ENCODE measurements at places on chromosomes 4 and X.

DNA sequence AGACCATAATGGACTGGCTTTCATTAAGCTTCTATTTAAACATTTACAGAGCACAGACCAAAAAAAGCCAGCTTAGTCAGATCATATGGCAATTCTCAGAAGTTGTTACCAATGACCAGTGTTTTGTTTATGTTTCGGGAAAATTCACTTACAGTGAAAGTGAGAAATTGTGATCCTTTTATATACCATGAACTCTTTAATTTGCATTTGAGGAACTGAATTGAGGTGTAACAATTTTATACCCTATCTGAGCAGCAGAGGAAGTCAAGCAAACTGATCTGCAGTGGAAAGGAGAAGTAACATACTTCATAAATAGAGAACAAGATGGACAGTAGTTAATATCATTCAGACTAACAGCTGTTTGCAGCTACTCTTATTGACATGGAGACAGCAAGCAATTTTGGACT is 97.1 kb downstream of the TMA16 start:
- no peak for DNase-seq

- DNase-seq: no peak
These were observed 32.6 kb upstream of the NKX6-1 start for GRCh38 chr4:84531689-84532088.

- no peak for DNase-seq
These were observed 156.9 kb downstream of the CBR4 start for GRCh38 chr4:168852933-168853713.

- DNase-seq: peak; percentile 62
These were observed 38.4 kb upstream of the PDLIM3 start for GRCh38 chr4:185573651-185574199.

- no peak for DNase-seq
These were observed 84.1 kb upstream of the NEIL3 start for GRCh38 chr4:177225605-177226004.

DNA sequence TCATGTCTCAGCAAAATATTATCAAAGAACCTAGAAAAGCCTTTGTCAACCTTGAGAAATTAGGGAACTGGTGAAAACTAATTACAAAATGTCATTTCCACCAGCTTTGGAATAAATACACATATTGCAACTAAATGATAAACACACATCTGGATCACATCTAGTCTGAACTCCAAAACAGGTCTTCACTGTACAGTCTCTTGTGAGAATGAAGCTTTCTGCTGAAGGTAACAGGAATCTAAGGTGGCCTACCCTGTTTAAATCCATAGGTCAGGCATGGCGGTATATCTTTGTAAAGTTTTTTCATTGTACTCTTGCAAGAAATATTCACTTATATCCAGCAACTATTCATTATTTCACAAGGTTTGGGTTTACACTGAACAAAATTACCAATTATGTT is 1.7 kb downstream of the SH3D19 start:
- no peak for DNase-seq

- peak; percentile 15 for DNase-seq
These were observed 21.1 kb upstream of the FRYL start for GRCh38 chr4:48801016-48801715.

- no peak for DNase-seq
These were observed 177.0 kb downstream of the CAMK2D start for GRCh38 chr4:113584407-113585150.

- DNase-seq: no peak
These were observed 19.1 kb upstream of the CXCL11 start for GRCh38 chr4:76055016-76055415.

DNA sequence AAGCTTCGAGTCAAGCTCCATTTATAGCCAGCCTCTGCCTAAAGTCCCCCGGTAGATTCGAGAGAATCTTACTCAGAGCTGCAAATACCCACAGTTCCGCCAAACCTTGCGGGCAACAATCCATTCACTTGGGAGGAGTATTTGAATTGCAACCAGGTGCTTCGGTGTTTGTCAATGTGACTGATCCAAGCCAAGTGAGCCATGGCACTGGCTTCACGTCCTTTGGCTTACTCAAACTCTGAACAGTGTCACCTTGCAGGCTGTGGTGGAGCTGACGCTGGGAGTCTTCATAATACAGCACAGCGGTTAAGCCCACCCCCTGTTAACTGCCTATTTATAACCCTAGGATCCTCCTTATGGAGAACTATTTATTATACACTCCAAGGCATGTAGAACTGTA is 11.2 kb downstream of the CD40LG start:
- no peak for DNase-seq

GRCh38 chr4:140875746-140876452 is 119.7 kb upstream of the TBC1D9 start:
- no peak for DNase-seq

GRCh38 chrX:153600032-153600373 is 1.1 kb upstream of the CCNQ start:
- DNase-seq: no peak

GRCh38 chrX:24859211-24859841 is 156.4 kb downstream of the ARX start:
- no peak for DNase-seq

DNA sequence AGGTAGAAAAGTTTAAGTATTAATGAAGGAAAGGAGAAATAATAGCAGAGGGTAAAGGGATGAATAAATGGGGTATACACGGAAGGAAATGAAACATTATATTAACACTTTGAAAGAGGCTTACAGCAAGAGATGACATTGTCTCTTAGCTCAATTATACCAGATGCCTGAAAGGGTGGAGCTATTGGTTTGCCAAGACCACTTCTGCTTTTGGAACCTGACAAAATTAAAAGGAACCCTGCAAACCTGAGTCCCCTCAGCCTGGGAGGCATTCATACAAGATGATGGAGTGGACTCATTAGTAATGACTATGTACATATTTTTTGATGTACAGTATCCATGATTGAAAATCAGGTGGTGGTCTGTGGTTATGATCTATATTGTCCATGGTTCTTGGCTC is 45.1 kb upstream of the HPF1 start:
- DNase-seq: no peak

DNA sequence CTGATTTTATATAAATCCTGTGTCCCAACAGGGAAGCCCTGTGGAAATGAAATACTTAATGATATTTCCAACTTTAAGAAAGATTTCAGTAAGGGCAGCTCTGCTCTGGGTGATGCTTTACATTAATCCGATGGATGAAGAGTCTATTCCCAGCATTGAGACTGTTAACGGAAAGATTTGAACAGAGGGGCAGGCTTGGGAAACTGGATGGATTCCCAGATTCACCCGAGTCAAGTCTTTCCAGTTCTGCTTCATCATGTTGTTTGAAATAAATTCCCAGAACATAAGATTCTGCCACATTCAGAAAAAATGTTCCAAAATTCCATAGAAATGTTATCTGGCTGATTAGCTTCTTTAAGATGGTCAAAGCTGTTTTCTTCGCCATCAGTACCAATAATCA is 246.0 kb downstream of the FBXW7 start:
- no peak for DNase-seq

DNA sequence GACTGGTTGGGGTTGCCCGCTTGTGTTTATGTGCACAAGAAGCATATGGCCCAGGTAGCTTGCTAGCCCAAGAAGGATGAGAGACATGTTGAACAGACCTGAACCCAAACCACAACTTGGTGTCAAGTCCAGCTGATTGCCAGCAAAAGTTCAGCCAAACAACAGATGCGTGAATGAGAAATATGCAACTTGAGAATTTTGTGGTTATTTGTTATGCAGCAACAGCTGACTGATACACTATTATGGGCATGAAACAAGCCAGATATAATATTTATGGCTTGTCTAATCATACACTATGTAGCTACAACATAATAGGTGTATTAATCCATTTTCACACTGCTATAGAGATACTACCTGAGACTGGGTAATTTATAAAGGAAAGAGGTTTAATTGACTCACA is 66.3 kb upstream of the FTHL17 start:
- no peak for DNase-seq

DNA sequence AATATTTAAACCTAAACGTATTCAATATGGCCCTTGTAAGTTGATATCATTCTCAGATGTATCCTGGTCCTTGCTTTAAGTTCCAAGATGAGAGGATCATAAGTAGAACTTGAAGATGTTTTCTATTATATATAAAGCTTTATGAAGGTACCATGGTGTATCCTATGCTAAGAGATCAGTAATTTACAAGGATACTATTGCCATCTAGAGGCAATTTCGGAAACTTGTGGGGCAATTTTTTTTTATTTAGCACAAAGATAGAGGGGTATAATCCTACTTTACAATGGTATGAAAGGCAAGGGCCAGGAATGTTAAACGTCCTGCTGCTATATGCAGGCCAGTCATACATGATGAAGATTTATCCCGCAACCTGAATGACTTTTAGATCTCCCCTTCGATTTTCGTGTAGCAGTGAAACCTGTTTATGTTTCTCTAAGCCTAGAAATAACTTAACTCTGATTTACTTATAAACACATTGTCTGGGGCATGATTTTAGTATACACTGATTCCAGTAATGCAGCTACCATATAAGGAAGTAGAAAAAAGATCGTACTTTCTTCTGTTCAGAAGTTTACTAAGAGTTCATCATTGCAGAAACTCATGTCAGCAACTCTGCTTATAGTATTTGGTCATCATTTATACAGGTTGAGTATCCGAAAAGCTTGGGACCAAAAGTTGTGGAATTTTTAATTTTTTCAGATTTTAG is 2.6 kb downstream of the SLC25A31 start:
- no peak for DNase-seq

- DNase-seq: no peak
These were observed 9.7 kb upstream of the CDKN2AIP start for GRCh38 chr4:183434666-183435190.

Measured in NCI-H510A (cell line).